NCI-H187 (cell line): ENCODE measurements at places on chromosomes 4 and X.

GRCh38 chrX:141455103-141455502, 129.4 kb downstream of the SPANXA1 start:
- DNase-seq = no peak

DNA sequence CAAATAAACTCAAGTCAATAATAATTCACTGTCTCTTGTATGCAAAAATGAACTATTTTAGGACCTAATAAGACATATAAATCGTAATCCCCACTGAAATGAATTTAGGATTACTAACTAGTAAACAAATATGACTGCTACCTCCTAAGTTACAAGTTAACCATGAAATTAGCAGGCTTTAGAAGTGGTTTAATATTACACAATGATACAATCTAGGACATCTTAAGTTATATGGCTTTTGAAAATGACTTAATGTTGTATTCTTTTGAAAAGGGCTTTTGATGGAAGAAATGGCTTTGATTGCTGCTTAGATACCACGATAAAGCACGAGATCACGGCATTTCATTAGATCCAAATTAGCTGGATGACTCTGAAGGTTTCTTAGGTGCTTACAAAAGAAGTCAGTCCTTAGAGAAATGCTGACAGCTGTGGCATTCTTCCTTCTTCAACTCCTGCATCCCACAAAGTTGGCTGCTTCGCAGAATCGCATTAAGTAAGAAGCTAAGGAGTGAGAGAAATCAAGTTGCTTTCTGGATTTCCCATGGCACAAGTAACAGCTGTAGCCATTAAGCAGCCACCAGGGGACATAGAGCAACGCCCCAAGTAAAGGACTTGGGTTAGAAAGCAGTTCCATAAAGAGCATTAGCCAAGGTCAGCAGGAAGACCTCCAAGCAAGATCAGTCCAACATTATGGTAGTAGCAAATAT, 6.9 kb downstream of the SLC10A7 start:
- no peak for DNase-seq

GRCh38 chr4:2058264-2059045, 672 bp upstream of the NAT8L start:
- DNase-seq = no peak

DNA sequence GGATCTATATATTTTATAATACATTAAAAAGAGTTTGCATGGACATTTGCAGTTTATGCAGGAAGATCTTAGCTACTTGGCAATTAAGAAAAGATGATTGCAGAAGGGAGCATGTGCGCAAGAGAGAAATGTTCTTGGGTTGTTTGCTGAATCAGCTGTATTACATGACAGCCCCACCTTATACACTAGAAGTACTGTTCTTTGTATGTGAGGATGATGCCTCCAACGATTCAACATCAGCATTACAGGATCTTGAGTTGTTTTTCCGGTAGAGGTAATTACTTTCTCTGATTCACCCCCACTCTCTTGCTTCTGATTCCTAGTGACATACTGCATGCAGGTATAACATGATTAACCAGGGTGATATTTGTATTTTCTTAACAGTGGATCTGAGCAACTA, 140.8 kb downstream of the PCDH7 start:
- DNase-seq = no peak

GRCh38 chr4:54913751-54914526, 211.5 kb downstream of the KDR start:
- DNase-seq = no peak

- DNase-seq = no peak
Observed at GRCh38 chr4:36254371-36254770, 10.1 kb upstream of the ARAP2 start.

DNA sequence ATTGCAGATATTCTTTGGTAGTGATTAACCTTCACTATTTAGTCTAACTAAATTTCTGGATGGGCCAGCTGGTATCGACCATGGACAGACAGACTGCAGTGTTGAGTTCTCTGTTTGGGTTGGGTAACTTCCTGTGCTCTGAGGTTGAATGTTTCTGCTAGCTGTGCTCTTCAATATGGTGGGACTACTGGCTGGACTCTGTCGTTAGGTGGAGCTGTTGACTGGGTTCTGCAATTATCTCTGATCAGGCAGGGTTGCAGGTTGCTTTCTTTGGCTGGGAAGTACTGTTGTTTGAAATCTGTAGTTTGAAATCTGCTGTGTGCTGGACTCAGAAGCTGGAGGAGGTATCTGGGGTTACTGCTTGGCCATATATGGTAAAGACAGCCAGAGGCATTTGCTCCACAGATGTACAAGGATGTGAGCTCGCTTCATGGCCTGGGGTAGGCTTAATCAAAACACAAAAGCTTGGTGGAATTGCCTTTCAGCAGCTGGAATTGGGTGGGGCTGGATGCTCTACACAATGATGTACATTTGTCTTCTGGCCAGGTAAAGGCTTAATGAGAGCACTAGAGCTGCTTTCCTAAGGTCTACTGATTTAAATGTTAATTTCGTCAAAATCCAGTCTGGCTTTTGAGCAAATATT, 1472.0 kb downstream of the FAM133A start:
- no peak for DNase-seq

DNA sequence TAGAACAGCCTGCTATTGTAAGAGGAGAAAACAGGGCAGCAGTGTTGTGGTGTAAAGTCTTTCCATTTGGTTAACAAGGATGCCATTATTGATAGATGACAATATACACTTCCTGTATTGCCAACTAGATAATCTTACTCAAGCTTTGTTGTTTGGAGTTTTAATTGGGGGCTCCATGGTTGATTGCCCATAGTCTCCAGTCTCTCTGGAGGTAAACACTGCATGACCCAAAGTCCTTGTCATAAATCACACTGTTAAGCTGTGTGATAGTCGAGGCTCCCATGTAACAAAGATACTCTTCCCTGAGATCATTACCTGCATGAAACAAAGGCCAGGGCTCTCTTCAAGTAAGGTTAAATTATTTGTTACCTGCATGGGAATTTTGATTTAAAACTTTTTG, 394.6 kb downstream of the C4orf33 start:
- DNase-seq = no peak

DNA sequence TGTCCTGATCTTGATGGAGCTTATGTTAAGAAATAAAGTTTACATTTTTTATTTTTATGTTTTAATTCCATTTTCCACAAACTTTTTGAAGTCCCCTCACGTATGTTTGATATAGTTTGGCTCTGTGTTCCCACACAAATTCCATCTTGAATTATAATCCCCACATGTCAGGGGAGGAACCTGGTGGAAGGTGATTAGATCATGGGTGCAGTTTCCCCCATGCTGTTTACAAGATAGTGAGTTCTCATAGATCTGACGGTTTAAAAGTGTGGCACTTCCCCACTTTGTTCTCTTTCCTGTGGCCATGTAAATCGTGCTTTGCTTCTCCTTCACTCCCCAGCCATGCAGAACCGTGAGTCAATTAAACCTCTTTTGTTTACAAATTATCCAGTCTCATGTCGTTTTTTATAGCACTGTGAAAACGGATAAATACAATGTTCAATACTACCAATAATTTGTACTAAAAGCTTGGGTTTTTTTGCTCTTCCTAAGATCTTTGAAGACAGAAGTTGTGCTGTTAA, 89.8 kb downstream of the PAPSS1 start:
- DNase-seq = no peak

- DNase-seq = no peak
Observed at GRCh38 chr4:94453391-94453963, 1.7 kb downstream of the PDLIM5 start.

DNA sequence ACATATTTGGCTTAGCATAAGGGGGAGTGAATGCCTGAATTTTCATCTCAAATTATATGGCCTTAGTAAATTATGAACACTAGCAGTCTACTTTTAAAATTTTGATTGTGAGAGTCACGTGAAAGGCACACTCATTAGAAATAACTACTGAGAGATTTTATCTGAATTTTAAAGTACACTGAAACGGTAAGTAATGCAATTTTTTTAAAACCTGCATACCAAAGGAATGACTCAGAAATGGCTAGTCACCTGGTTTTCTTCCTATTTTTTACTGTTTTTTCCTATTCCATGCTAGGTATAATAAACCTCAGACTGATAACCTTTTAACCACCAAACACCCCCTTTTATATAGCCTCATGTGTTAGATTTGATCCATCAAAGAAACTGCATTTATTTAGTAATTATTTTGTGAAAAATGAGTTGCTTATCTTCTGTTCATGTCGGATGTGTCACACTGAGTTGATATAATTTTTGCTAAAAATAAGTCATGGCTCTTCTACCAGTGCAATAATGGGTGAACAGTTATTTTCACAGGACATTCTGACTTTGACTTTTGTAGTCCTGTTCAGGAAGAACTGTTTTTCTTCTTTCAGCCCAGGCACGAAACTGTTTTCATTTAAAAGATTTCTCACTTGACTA, 40.4 kb downstream of the CPEB2 start:
- no peak for DNase-seq
